ENCODE measurements at places on chromosomes 2 and 18.

DNA sequence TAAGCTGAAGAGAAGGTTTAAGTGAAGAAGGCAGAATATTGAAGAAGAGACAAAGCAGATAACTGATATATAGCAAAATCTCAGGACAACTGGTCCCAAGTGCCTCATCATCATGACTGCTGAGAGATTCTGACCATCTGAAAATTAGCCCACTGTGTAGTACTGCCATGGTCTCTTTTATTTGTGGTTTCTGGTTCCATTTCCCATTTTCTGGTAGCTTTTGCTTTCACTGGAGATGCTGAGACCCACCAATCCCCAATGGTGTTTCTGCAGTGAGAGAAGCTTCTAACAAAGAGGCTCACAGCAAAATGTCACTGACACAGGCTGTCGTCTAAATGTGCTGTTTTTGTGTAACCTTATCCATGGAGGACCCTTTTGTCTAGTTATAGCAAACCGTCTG, 79.5 kb downstream of the TMEM163 start:
- no peak for DNase-seq

DNA sequence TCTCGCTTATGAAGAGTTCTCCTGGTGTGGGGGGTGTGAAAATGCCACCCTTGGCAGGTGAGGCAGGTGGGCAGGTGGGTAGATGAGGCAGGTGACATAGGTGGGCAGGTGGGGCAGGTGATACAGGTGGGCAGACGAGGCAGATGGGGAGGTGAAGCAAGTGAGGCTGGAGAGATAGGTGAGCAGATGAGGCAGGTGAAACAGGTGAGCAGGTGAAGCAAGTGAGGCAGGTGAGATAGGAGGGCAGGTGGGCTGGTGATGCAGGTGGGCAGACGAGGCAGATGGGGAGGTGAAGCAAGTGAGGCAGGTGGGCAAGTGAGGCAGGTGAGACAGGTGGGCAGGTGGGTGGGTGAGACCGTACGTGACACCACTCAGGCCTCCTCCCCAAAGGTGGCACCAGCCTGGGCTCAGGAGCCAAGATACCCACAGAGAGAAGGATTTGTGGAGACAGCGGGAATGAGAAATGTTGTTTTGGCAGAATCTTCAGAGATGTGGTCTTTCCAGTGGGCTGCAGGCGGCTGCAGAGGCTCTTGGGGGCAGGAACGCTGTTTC, 232.3 kb upstream of the MYT1L start:
- no peak for DNase-seq

- no peak for DNase-seq
Measured at GRCh38 chr2:235332240-235332890, 161.5 kb upstream of the AGAP1 start.

DNA sequence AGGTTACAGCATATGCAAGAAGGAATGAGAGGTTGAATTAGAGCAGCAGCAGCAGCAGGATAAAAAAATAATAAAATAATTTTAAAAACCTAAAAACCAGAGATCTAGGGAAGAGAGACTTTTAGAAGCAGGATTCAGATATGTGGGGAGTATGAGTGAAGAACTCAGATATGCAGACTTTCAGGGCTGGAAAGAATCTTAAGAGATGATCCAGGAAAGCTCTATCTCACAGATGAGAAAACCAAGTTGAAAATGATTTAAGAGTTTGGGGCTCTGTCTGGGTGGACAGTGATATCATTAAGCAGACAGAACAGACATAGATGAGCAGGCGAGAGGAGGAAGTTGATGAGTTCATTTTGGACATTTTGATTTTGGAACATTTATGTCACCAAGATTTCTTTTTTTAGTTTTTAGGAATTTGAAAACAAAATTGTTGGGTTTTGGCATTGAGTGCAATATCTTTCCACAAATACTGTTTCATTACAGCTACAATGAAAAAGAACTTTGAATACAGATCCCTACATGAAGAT, 31.8 kb downstream of the BCL2 start:
- DNase-seq, result no peak

GRCh38 chr2:212154477-212154878, 384.1 kb downstream of the ERBB4 start:
- no peak for DNase-seq

- DNase-seq, result no peak
Measured at GRCh38 chr2:46657042-46657504, 177.7 kb downstream of the TMEM247 start.

GRCh38 chr2:28155627-28156026, 237.0 kb upstream of the FOSL2 start:
- DNase-seq, result no peak

DNA sequence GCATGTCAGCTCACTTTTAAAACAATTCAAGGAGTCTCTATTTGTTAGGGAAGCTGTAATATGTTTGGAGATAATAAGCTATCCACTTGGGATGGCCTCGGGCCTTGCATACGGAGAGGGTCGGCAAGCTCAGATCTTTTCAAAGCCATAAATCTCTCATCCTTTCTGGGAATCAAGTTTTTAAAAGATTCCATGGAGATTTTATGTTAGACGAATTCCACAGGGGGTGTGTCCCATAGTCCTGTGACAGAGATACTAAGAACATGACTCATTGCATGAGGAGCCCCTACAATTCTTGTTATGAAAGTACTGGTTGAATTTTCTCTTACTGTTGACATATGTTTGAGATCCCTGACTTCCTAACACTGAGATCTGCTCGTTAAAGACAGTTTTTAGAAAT, 108.7 kb downstream of the FEZ2 start:
- DNase-seq, result no peak

DNA sequence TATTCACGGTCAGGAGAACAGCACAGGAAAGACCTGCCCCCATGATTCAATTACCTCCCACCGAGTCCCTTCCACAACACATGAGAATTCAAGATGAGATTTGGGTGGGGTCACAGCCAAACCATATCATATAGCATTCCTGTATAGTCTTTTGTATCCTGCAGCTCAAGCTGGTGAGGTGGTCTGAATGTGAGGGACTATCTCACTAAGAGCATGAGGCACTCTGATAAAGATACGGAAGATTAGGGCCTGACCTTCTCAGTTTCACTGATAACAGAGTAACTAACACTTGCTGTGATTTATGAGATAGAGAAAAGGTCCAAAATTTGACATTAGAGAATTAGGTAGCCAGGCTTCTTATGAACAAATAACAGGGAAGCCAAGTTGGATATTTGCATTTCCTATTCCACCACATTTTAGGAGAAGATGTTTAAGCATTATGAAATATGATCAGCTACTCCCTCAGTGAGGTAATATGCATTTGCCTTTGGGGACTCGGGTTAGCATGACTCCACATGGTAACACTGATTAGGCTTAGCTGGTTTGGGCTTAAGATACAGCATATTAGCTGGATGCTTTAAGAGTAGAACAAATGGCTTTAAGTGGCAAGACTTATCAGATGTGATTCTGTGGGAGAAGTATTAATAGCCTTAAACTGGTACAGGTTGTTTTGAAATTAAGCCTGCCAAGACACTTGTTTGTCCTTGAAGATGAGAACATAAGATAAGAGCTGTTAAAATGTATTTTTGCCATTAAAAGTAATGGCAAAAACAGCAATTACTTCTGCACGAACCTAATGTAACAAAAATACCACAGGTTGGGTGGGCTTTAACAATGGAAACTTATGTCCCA, 106.9 kb upstream of the MSTN start:
- no peak for DNase-seq

- DNase-seq, result no peak
Measured at GRCh38 chr2:112693596-112693995, 27.2 kb upstream of the NT5DC4 start.

GRCh38 chr2:160968183-160968582, 192.0 kb upstream of the TANK start:
- no peak for DNase-seq

- no peak for DNase-seq
Measured at GRCh38 chr2:181658444-181658843, 1.5 kb upstream of the CERKL start.

DNA sequence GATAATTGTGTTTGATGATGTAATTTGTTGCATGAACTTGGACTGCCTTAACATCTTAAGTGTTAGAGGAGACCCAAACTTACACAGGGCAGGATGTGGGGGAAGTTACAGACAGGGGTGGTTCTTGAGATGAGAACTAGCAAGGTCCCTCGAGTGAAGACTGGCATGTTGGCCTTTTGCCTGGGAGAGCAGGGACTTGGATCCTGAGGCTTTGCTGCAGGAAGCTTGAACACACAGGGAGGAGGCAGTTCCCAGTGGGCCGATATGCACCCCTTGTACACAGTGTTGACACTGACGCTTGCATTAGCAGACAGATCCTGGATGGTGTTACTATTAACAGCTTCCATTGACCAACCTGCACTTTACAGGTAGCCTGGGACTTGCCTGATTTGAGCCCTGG, 47.5 kb downstream of the CHRNA1 start:
- no peak for DNase-seq

- DNase-seq, result no peak
Measured at GRCh38 chr18:48893061-48893607, 57.6 kb downstream of the SMAD7 start.

DNA sequence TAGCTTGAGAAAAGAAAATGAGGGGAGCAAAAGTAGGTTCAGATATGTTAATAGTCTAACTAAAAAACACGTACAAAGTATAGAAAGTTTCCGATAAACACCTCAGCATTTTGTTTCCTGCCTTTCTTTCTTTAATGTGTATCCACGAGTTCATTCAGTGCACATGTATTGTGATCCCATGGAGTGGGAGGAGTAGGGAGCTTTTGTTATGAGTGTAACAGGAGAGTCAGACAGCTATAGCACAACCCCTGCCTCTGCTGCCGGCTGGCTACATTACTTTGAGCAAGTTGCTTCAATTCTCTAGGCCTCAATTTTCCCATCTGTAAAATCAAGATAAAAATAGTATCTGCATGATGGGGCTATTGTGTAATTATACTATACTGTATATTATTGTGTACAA, 249.2 kb upstream of the FIGN start:
- no peak for DNase-seq

- DNase-seq, result no peak
Measured at GRCh38 chr2:190913725-190914124, 33.1 kb downstream of the GLS start.
